NCI-H460 (cell line): ENCODE measurements at places on chromosomes 2 and 18.

- DNase-seq, result no peak
These were observed 47.2 kb downstream of the HDLBP start for GRCh38 chr2:241268306-241268705.

- no peak for DNase-seq
These were observed 23.9 kb downstream of the HNRNPLL start for GRCh38 chr2:38578832-38579231.

GRCh38 chr18:79434607-79435401 lies 39.1 kb downstream of the NFATC1 start:
- no peak for DNase-seq

DNA sequence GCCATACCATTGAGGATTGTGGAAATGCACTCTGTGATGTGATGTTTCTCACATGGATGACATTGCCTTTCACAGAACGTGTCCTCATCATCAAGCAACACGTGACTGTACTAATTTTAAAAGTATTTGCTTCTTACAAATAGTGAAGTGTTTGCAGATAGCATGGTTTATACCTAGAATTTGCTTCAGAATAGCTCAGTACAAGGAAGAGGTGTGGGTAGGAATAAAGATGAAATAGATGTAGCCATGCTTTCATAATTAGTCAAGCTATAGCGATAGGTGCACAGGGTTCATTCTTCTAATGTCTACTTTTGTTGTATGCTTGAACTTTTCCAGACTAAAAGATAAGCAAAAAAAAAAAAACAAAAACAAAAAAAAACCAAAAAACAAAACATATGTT lies 27.5 kb downstream of the MAP4K4 start:
- no peak for DNase-seq

DNA sequence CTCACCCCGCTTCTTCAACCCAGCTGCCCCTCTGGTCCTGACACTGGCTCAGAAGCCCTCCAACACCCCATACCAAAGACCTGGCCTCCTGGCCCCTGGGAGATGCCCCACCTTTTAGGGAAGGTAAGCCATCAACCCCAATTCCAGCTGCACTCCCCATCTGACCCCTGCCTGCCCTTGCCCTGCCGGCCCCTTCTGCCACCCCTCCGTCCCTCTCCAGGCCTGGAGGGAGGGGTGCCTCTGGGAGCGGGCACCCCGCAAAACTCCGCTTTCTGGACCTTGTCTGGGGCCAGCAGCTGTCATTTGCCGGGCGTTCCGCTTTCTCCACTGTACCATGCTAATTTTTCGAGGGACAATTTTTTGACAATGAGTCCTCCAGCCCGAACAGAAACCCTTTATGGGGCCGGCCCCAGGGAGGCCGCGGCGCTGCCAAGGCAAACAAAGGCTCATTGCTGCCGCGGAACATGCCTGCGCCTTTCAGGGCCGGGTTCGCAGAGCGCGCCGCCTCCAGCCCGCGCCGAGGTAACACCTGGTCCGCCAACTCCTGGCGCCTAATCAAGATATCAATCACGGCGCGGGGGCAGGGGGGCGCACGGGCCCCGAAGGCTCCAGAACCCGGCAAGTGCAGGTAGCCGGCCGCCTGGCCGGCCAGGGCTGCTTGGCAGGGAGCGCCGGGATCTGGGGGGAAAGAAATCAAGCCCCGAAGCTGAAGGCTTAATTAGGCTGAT lies 96.0 kb downstream of the INHBB start:
- DNase-seq, result no peak

DNA sequence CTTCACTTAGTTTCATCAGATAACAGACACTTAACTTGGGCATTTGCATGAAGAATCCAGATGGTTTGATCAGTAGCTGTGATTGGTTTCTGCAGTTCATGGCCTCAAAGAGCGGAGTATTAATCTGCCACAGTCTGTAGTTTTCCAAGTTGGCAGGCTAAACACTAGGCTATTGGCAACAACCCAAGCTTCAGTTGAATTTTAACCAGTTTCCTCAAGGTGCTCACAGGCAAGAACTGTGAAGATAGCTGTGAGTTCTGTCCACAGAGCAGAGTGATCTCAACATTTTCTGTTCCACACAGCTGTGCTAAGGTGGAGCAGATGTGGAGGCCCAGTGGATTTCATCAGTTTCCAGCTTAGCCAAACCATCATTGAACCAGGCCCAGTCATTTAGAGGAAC lies 469.5 kb upstream of the LINC00305 start:
- DNase-seq, result no peak
